Stimulated activated CD4-positive, alpha-beta T cell treated with anti-CD3 and anti-CD28 coated beads, Interleukin-12 subunit alpha, Interleukin-12 subunit beta, amount 100 ng/mL, for 48 hours (primary cell): ENCODE measurements at places on chromosomes 3 and 15.

- DNase-seq: no peak
Observed at GRCh38 chr3:156014489-156014888, 105.9 kb upstream of the KCNAB1 start.

- DNase-seq: no peak
Observed at GRCh38 chr15:100426937-100427336, 85.2 kb upstream of the ADAMTS17 start.

GRCh38 chr3:55584716-55585368 lies 97.7 kb upstream of the WNT5A start:
- no peak for DNase-seq

GRCh38 chr3:180421221-180421620 lies 180.7 kb upstream of the TTC14 start:
- no peak for DNase-seq

- no peak for DNase-seq
Observed at GRCh38 chr15:56732886-56733135, 498 bp downstream of the ZNF280D start.

GRCh38 chr3:38099518-38099917 lies 37.4 kb downstream of the ACAA1 start:
- DNase-seq: no peak

DNA sequence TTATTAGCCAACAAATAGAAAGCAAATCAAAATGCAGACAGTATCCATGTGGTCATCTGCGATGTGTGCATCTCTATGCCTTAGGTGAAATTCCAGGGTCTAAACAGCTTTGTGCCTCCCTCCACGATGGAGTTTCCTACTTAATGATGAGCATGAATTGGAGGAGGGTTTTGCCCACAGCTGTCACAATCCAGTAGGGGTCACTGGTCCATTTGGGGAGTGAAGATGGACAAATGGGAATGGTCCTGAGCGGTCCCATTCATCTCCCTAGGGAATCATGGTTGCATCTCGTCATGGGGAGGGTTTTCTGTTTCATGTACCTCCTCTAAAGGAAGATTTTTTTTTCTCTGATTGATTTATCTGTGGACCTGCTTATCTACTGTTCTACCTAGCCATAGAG lies 358.0 kb downstream of the PTPRG start:
- DNase-seq: no peak

GRCh38 chr3:67946436-67946835 lies 292.0 kb upstream of the SUCLG2 start:
- DNase-seq: no peak

DNA sequence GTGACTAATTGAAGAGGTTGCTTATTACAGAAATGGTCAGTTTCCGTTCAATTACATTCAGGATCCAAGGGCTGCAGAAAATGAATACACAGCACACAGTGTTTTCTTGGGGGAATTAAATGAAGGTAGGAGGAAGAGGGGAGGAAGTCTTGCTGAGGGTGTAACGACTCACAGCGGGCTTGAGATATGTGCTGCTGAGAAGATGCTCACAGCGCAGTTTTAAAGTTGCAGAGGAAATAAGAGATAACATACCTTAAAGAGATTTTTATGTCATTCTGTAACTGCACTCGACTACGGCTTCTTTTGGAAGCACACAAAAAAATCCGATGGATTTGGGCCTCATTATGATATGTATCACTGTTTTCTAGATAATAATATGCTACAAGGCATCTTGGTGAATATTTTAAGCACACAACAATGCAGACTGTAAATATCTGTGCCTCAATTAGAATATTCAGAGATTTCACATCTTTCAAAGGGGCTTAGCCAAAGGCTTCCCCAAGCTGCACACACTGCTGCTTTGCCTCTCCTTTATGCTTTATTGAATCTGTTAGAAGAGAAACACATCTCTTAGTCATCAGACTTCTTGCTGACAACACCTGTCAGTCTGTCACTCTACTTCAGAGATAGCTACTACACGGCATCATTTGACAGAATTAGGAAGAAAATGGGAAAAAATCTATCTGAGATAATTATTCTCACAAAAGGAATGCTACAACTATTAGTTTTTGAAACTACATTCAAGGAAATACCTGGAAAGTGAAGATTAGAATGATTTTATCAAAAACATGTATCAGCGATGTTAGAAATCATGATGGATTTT lies 773.2 kb downstream of the OTOL1 start:
- no peak for DNase-seq

DNA sequence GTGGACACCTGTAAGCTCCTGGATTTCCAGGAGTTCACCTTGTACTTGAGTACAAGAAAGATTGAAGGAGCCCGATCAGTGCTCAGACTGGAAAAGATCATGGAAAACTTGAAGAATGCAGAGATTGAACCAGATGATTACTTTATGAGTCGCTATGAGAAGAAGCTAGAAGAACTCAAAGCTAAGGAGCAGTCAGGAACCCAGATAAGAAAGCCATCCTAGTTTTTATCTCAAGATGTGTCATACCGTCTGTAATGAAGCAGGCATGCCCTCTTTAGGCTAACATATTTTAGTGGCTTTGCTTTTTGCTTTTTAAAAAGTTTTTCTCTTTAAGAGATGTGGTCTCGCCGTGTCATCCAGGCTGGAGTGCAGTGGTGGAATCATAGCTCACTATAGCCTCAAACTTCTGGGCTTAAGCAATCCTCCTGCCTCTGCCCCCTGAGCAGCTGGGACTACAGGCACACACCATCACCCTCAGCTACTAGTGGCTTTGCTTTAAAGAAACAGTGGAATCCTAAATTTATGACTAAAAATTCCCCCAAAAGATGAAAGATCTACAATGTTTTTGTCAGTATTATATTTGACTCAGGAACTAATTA lies 28.1 kb downstream of the EXOG start:
- DNase-seq: no peak

- peak; percentile 1 for DNase-seq
Observed at GRCh38 chr15:95503640-95504225, 826.8 kb upstream of the NR2F2 start.

DNA sequence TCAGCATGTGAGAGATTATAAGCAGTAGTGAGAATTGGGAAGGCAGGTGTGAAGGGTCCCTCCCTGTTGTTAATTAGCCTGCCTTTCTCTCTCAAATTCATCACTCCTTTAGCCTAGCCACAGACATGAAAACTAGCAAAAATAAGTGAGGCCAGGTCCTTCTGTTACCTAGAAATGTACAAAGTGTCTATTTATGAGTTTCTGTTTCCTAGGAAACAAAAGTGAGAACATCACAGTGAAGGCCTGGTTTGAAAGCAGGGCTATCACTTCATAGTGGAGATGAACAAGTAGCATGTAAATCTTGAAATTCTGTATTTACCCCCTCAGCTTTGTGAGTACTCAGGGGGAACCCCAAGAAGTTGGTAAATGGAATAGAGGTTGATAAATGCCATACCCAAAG lies 78.2 kb upstream of the UMPS start:
- no peak for DNase-seq

GRCh38 chr15:68612979-68613740 lies 34.4 kb downstream of the CORO2B start:
- no peak for DNase-seq

GRCh38 chr3:9151240-9151639 lies 98.2 kb downstream of the SRGAP3 start:
- no peak for DNase-seq

DNA sequence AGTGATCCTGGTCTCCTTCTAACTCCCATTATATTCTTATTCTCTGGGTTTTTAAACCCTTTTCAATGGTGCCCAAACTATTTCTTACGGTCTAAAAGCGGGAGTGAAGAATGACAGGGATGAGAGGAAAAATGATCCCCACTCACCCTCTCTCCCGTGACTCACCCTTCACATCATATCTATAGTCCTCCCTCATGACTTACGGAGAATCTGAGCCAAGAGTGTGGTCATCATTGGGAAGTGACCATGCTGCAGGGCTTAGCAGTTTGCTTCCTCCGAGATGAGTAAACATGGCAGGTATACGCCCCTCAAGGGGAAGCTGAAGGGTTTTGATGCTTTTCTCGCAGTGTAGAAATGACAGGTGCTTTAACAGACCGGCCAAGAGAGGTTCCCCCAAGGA lies 274.0 kb downstream of the RYR3 start:
- DNase-seq: no peak

- no peak for DNase-seq
Observed at GRCh38 chr3:142244056-142244455, 18.7 kb upstream of the GK5 start.

DNA sequence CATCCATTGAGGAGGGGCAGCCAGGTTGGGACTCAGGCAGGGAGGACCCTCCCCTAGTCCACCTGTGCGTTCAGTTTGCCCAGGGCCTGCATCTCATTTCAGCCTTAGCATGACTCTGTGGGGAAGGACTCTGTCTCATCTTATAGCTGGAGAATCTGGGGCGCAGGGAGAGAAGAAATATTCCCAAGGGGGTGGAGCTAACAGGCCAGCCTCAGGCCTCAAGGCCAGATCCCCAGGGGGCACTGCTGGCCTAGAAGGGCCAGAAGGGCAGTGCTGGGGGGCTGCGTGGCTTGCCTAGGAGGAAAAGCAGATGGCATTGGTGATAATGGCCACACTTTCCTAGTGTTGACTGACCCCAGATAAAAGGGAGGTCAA lies 10.9 kb downstream of the AMOTL2 start:
- no peak for DNase-seq

GRCh38 chr15:90211009-90211408 lies 9.9 kb downstream of the SEMA4B start:
- no peak for DNase-seq
